ENCODE measurements at places on chromosomes 13 and 19.

GRCh38 chr13:109123971-109124370 is 494.6 kb downstream of the MYO16 start:
- DNase-seq = no peak

- DNase-seq = no peak
Observed at GRCh38 chr13:37806666-37807065, 62.9 kb downstream of the TRPC4 start.

- no peak for DNase-seq
Observed at GRCh38 chr13:108734676-108735075, 105.3 kb downstream of the MYO16 start.

- peak; percentile 77 for DNase-seq
Observed at GRCh38 chr13:99265821-99266426, 7.7 kb upstream of the GPR18 start.

DNA sequence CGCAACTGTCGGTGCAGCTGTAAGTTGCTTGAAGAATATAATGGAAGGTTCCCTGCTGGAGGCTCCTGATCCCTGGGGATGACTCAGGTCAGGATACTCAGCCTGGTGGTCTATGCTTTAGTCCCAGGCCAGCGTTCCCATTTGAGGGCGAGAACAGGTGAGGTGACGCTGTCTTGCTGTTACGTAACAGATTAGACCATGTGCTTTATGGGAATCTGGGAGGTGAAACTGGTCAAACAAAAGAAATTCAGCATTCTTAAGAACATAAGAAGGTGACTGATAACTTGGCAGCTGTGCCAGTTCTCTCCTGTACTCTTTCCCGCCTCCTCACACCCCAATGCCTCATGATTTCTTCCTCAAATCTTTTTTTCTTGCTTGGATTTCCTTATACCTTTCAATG is at the start of gene CXCL17:
Gene CXCL17 (minus strand): TSS at position 114 of the 400 bp plus-strand sequence. CDS start 114 bp downstream, outside the sequence.
- no peak for DNase-seq

- DNase-seq = no peak
Observed at GRCh38 chr13:42275098-42275471, 3.1 kb downstream of the AKAP11 start.

DNA sequence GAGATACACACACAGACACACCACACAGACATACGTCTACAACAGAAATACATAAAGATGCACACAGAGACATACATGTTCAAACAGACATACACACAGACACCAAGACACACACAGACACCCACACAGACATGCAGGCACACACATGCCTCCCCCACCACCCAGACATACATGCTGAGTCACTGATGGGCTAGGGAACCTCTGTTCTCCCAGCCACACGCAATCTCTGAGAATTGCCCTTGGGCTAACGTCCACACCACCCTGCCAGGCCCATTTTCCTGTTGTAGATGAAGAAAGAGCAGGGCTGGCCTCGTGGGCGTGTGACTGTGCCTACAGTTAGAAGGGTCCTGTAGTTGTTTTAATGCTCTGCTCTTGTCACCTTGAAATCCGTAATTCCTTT is 261.9 kb downstream of the KCNRG start:
- no peak for DNase-seq

DNA sequence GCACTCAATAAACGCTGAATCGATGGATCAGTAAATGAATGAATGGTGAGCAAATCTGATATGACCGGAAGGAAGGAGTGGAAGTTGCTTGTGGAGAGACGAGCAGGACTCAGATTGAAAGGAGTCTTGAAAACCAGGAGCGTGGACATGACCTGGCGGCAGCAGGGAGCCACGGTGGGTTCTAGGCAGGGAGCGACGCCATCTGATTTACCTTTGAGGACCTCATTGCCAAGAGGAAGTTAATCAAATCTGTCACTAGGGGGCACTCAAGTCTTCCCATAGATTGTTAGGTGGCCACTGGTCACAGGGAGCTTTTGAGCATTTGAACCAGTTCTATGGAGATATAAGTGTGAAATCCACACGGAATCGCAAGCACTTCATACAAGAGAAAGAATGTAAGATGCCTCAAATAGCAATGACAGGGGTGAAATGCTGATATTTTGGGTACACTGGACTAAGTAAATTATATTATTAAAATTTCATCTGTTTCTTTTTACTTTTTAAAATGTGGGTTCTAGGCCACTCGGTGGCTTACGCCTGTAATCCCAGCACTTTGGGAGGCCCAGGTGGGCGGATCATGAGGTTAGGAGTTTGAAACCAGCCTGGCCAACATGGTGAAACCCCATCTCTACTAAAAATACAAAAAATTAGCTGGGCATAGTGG is 9.2 kb upstream of the FBN3 start:
- DNase-seq = peak; percentile 82

GRCh38 chr19:46791944-46792343 is 3.5 kb upstream of the SLC1A5 start:
- peak; percentile 73 for DNase-seq

- DNase-seq = no peak
Observed at GRCh38 chr13:66214467-66214866, 1015.7 kb downstream of the PCDH9 start.

DNA sequence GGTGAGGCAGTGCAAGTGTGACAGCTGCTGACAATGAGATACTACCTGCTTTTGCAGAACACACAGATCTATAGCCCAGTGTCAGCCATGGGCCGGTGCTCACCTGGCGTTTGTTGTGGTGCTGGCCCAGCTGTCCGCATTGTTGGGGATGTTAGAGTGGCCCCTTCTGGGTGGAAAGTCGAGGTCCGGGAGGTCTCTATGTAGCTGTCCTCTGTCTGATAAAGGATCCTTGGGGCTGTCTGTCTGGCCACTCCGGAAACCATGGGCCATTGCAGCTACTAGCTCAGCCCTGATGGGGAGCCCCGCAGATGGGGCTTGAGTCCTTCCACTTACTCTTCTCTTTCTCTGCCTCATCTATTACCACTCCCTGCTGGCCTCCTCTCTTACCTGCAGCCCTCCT is 181.5 kb upstream of the TSHZ3 start:
- no peak for DNase-seq

- no peak for DNase-seq
Observed at GRCh38 chr13:72507416-72508199, 219.8 kb downstream of the MZT1 start.

DNA sequence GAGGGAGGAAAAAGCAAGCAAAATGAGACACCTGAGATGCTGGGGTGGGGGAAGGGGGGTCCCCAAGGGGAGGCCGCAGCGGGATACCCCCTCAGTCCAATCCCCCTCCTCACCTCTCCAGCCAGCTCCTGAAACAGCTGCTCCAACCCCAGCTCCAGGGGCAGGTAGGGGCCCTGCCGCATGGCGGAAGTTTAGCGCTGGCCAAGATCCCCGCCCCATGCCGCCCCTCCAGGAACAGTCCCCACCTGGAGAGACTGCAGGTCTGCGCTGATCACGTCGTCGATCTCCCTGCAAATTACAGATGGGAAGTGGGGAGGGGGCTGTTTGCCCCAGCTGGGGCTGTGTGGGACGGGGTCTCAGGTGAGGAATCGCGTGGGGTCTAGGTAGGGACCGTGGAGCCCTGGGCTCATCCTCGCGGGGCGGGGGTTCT is 9.0 kb downstream of the CAPN12 start:
- DNase-seq = peak; percentile 34

- DNase-seq = peak; percentile 69
Observed at GRCh38 chr19:10420444-10421239, at the start of gene PDE4A. Gene PDE4A, plus strand, starts transcription at chr19:10420538. Its CDS starts 227 bp downstream, at chr19:10420765.

DNA sequence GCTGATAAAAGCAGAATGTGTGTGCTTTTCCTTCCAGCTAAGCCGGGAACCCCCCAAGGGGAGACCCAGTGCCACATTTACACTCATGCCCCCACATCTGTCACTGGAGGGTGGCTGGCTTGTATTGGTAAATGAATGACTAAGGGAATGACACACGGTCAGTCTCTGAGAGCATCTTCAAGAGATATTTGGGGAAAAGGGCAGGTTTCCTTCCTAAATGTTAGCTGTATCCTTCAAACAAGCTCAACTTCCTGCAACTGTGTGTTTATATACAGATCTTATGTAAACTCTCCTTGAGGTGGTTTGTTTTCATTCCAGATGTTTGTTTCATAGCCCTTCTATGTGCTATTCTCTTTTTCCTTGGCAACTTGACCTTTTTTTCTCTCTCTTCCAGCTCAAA is 192.6 kb downstream of the COL4A1 start:
- DNase-seq = no peak

DNA sequence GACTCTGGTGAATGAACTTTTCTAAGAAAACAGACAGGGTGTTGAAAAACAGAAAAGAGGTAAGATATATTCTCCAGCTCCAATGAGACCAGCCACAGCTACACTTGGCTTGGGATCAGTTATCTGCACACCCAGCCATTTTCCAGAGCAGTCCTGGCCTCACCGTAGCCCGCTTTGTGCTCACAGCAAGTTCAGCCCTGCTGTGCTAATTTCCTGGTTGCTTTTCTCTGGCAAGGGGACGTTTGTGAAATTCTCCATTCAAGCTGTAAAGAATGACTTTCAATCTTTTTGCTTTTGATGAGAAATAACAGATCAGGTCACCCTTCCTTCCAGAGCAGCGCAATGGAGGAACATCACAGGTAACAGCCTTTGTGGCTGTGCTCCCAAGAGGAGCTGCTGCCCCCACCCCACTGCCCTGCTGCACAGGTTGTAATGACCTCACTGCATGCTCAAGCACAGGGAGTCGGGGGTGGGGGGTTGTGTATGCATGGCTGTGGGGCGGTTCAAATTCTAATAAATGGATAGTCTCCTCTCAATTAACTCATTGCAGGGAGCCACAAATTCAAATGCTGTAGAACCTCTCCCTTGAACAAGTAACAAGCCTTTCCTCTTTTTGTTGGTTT is 516.6 kb upstream of the NBEA start:
- no peak for DNase-seq

GRCh38 chr19:18287836-18288772 is 6.7 kb upstream of the JUND start:
- DNase-seq = no peak

DNA sequence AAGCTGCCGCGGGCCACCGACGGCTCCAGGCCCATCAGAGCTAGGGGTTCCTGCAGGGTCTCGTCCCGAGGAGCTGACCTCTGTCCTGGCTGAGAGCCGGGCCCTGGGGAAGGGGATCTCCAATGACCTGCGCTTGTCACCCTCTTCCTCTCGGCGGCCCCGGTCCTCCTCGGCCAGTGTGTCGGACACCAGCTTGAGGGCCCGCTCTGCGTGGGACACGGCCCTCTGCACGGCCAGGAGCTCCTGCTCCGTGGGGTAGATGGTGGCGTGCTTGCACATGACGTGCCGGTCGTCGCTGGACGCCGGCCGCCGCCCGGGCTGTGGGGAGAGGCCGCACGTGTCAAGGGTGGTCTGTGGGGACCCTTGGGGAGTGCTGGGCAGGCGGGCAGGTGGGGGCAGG is 32.7 kb upstream of the MATK start:
- no peak for DNase-seq

DNA sequence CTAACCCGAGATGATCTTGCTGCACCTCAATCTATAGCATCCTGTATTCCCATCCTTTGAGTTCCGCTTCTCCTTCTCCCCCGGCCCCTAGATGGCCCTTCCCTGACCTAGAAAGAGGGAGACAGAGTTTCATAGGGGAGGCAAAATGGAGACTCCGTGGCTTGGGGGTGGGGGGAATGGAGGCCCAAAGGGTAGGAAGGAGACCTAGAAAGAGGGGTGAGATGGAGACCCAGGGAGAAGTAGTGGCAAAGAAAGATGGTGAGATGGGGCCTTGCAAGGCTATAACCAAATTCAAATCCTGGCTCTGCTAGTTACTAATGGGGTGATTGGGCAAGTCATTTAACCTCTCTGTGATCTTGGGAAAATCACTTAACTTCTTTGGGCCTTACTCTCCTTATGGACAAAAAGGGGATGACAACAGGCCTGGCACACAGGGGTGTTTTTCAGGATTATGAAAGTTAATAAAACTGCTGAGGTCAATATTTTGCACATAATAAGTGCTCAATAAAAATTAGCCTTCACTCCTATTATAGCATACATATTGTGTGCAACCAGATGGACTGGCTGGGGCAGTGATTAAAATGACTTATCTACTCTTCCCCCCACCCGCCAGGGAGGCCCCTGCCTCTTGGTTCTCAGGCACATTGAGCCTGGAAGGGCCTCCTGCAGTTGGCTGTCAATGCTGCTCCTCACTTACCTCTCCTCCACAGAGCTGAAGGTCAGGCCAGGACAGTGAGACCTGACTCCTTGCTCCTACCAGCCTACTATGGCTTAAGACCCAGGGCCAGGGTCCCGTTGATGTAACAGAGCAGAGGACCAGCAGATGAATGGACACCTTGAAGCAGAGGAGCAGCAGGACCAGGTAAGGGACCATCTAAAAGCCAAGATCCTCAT is 633 bp downstream of the SPHK2 start:
- no peak for DNase-seq

DNA sequence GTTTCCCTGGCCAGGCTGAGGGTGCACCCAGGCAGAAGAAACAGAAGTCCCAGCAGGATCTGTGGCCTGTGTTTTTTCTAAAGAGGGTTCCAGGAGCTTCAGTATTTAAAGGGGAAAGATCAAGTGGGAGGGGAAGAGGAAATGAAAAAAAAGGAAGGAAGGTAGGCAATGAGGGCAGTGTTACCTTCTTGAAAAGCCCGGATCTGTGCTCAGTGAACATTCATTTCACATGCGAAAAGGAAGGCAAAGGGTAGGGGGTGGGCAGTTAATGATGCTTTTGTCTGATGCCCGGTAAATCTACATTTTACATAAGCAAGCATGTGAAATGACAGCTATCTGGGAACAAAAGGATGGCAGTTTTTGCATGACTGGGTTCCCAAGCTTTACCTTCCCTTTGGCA is 326.2 kb downstream of the UQCRFS1 start:
- no peak for DNase-seq

- peak; percentile 19 for DNase-seq
Observed at GRCh38 chr19:46546194-46546896, 50.7 kb upstream of the PNMA8B start.

DNA sequence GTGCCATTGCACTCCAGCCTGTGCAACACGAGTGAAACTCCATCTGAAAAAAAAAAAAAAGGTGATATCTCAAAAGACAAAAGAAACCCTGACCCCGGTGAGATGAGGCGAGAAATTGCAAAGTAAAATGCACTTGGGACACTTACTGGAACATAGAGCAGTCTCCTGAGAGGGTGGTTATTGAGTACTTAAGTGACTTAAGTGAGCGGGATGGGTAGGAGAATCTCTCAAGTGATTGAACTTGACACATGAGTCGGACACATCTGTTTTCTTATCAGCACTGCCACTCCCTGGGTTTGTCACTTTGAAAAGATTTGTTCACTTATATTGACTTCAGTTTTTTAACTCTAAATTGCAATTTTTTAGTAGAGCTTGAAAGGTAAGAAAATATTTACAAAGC is 2.8 kb downstream of the ZNF429 start:
- DNase-seq = no peak

Measured in CD4-positive, alpha-beta T cell treated with Interleukin-12 subunit alpha and Interleukin-12 subunit beta, for 1 hour (primary cell).